Amniotic epithelial cell (primary cell): ENCODE measurements at places on chromosomes 6 and 20.

- DNase-seq: peak; percentile 17
Observed at GRCh38 chr6:41075651-41076626, 3.2 kb downstream of the NFYA start.

DNA sequence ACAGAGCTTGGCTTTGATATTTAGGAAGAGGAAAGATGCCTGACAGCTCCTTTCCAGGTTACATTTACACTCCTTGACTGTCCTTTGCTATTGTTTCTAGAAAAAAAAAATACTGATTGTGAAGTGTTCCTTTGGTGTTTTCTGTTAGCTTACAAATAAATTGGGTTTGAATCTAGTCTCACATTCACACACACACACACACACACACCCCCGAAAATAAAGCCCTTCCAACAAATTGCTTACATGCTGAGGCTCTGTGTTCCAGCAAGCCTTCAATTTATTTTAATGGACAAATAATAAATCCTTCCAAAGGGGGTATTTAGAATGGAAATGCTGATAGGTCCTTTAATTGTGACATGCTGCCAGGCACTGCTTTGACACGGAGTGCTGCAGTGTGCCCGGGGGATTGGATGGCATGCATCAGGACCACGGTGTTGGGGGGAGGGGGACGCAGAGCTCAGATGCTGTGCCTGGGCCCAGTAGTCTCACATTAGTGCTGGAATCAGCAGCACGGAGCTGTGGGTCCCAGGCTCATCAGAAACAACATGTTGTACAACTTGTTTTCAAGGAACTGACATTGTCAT, 199.9 kb downstream of the CD83 start:
- no peak for DNase-seq

GRCh38 chr6:168035098-168035660, 37.7 kb downstream of the KIF25 start:
- peak; percentile 83 for DNase-seq

DNA sequence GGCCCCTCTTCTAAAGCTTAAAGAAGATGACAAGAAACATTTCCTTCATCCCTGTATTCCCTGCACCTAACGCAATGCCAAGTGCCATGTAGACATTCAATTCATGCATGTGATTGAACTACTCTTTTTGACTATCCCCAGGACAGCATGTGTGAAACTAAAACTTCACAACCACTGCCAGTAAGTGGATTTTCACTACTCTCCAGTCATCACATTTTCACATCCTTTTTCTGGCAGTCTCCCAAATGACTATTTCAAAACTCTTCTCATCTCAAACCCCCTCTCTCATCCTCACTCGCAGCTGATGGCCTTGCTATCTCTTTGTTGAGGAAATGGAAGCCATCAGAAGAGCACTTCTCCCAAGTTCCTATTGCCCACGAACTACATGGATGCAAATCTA, 122.6 kb downstream of the OPRM1 start:
- DNase-seq: peak; percentile 7

DNA sequence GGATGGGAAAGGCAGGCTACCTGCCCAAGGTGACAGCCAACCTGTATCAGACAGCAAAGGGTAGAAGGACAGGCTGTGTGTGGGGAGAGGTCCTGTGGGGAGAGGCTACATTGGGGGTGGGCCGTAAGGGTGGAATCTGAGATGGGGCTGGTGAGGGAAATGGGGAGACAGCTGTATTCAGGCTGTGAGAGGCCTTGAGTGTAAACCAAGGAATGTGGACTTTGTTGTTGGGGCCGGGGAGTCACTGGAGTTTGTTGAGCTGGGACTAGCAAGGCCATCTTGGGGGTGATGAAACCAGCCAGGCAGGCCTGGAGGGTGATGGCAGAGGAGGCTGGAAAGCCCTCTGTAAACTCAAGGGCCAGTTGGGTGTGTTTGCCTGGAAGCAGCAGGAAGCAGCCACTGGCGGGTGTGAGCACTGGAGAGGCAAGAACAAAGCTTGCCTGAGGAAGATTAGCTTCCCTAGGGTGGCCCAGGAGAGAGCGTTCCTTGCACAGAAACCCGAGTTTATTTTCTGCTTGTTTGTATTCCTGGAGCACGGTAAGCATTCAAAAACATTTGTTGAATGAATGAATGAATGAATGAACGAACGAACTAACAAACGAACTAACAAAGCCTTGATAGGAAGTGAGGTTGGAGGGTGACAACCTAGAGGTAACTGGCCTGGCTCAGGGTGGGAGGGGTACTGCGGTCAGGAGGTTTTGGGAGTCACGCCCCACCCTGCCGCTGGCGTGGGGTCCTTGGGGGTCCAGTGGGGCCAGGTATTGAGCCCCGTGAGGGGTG, 18.9 kb downstream of the TTBK1 start:
- no peak for DNase-seq

DNA sequence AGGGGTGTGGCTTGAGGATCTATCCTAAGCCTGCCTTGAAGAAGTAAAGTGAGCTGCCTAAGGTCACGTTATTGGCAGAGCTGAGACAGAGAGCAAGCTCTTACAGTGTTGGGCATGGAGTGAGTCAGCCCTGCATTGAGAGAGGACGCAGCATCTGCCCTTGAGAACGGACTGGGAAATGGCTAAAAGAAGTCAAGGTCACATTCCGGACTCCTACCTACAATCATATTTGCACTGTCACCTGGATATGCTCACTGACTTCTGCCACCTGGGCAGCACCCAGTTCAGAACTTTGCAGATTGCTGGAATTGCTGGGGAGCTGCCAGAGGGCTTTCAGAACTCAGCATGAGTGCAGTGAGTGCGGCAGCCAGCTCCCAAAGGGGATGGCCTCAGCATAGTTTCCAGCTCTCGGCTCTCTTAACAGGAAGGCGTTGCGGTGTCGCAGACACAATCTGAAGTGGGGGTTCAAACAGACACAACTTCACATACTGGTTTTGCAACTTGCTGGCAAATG, 199.3 kb upstream of the SGK1 start:
- peak; percentile 82 for DNase-seq

DNA sequence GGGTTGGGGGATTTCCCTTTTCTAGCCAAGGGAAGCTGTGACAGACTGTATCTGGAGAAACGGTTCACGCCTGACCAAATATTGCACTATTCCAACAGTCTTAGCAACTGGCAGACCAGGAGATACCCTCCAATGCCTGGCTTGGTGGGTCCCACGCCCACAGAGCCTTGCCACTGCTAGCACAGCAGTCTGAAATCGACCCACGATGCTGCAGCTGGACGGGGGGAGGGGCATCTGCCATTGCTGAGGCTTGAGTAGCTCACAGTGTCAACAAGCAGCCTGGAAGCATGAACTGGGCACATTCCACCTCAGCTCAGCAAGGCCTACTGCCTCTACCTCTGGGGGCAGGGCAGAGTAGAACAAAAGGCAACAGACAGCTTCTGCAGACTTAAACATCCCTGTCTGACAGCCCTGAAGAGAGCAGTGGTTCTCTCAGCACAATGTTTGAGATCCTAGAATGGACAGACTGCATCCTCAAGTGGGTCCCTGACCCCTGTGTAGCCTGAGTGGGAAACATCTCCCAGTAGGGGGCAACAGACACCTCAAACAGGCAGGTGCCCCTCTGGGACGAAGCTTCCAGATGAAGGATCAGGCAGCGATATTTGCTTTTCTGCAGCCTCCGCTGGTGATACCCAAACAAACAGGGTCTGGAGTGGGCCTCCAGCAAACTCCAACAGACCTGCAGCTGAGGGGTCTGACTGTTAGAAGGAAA, 89.9 kb upstream of the ECI2 start:
- peak; percentile 27 for DNase-seq

DNA sequence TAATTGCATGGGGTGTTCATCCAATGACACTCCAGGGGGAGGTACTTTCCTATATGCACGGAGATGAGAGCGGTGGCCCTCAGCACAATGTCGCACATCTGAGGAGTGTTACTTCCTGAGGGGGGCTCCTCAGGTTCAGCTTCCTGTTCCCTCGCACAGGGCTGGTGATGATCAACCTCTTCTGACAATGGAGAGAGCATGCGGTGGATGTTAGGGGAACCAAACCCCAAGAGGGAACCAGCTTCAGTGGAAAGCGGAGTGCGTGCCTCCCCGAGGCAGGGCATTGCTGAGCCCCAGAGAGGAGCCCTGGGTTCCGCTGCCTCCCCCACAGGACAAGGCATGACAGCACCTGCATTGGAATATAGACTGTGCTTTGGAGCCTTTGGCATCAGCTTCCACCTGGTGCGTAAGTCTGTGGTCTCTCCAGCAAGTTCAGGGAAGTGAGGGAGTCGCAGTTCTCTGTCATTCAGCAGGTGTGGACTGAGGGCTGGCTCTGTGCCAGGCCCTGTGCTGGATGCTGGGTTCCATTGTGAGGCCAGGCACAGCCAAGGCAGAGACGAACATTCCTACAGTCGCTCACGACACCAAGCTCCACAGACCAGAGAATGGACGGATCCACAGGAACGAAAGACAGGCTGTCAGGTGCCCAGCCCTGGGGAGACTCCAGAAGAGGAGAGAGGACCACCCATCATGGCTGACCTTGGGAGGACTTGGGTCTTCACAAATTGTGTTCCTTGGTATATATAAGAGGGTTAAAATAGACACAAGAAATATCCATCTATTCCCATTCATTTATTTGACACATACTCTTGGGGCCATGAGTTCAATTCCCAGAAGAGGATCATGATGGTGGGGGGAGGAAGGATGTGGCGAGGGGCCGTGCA, 3.9 kb upstream of the ZNF831 start:
- no peak for DNase-seq

GRCh38 chr20:63857764-63858392, 3.4 kb upstream of the ABHD16B start:
- no peak for DNase-seq

DNA sequence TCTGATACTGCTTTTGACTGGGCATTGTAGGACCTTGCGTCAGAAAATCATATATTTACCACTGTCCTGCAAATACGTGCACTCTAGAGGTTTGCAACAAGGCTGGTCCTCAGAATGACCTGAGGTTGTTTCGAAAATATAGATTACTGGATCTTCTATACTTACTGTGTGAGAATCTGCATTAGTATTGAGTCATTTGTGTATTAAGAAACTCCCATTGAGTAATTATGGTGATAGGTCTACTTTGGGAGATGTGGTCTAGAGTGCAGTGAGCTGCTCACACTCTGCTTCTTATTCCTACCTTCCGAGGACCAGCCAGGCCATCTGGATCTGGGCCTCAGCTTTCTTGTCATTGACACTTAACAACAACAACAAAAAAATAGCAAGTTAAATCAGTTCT, 9.6 kb downstream of the KLHL32 start:
- DNase-seq: no peak

GRCh38 chr20:39057911-39058310, 95.8 kb downstream of the DHX35 start:
- DNase-seq: no peak

GRCh38 chr20:22928679-22929078, 106.4 kb upstream of the SSTR4 start:
- no peak for DNase-seq

- DNase-seq: no peak
Observed at GRCh38 chr6:42295181-42295580, 77.5 kb upstream of the MRPS10 start.

- no peak for DNase-seq
Observed at GRCh38 chr20:47352332-47353238, 3.9 kb downstream of the ZMYND8 start.

DNA sequence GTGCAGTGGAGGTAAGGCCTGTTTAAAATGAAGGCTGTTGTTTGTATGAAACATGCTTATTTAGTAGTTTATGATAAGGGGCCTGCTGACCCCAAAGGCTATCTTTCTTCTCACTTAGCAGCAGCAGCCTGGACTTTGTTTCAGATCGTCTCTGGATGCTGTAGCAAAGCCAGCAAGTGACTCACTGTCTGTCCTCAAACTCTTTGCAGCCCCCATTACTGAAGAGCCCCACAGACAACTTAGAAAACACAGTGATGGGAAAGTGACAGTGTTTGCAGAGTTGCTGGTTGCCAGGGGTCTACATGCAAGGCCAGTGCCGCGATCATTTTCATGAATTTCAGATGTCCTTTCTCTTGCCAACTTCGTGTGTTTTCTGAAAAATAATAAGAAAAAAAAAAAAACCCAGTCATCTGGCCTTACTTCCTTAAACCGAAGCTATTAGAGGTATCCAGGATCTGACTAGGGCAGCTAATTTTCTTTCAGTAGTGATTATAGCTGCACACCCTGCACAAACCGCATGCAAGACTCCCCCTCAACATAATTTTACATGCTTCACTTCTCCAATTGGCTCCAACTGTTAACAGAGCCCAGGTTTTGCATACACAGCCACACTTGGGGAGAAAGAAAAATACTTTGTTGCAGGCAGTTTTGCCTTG, 11.6 kb upstream of the F13A1 start:
- DNase-seq: no peak

- DNase-seq: peak; percentile 42
Observed at GRCh38 chr20:3276680-3277015, 37.7 kb upstream of the SLC4A11 start.

GRCh38 chr20:44720997-44721784, 6.0 kb downstream of the CCN5 start:
- peak; percentile 96 for DNase-seq

DNA sequence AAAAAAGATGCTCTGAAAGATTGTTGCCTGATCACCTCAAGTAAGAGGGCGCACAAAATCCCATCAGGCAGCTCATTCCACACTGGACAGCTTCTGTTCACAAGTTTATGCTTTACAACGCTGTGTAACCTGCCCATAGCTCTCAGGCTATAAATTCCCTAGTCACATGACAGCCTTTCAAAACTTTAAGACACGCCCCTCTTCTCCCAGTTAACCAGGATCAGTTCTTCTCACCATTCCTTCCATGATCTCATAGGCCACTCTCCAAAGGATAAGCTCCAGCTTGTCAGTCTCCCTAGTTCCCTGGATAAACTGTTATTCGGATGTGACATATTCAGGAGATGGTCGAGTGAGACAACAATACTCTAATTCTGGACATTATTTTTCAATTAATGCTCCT, 15.0 kb downstream of the ADNP start:
- peak; percentile 82 for DNase-seq

- DNase-seq: no peak
Observed at GRCh38 chr6:54236984-54237383, 71.3 kb upstream of the TINAG start.

- no peak for DNase-seq
Observed at GRCh38 chr6:139337001-139337400, 37.4 kb downstream of the CITED2 start.

- DNase-seq: no peak
Observed at GRCh38 chr6:127538750-127539264, 19.7 kb upstream of the MTCL3 start.

DNA sequence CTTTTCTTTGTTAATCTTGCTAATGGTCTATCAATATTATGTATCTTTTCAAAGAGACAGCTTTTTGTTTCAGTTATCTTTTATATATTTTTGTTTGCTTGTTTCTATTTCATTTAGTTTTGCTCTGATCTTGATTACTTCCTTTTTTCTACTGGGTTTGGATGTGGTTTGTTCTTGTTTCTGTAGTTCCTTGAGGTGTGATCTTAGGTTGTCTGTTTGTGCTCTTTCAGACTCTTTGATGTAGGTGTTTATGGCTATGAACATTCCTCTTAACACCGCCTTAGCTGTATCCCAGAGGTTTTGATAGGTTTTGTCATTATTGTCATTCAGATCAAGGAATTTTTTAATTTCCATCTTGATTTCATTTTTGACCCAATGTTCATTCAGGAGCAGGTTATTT, 26.8 kb upstream of the TNFAIP3 start:
- DNase-seq: no peak

- no peak for DNase-seq
Observed at GRCh38 chr6:139939189-139939979, 564.9 kb upstream of the CITED2 start.

- DNase-seq: peak; percentile 57
Observed at GRCh38 chr6:144898052-144898689, 613.0 kb downstream of the UTRN start.
